Natural killer cell treated with Interleukin-12 subunit alpha and Interleukin-12 subunit beta and Interleukin-15 and Interleukin-18, amount 100 ng/mL, for 72 hours (primary cell): ENCODE measurements at places on chromosomes 16 and 17. TPM values are rescaled to one million over a fixed set of nuclear protein-coding genes. Genes with fewer than 3 reads are reported as not detected.

CENPN gene
- total RNA-seq, result 49.5 TPM

IL32 gene
- total RNA-seq, result 1,235 TPM

SYNGR3 gene
- 43.6 TPM for total RNA-seq

PRR35 gene
- 0.64 TPM for total RNA-seq

GFAP gene
- total RNA-seq, result not detected

KRTAP1-5 gene
- not detected for total RNA-seq

ALDOA gene
- 1,983 TPM for total RNA-seq

KRT39 gene
- not detected for total RNA-seq

ITGAX gene
- total RNA-seq, result 124 TPM

MSL1 gene
- total RNA-seq, result 79.8 TPM

UBFD1 gene
- total RNA-seq, result 87.1 TPM

USP36 gene
- total RNA-seq, result 154 TPM

SLFN13 gene
- total RNA-seq, result 213 TPM

MT1A gene
- 22.4 TPM for total RNA-seq

CCL23 gene
- total RNA-seq, result not detected

- H3K4me3 ChIP-seq, result no peak overlapping the region
- no peaks in the 10 kb centered on the region for H3K4me1 ChIP-seq
- H3K36me3 ChIP-seq, result no peaks in the 10 kb centered on the region
- DNase-seq, result no peak
Measured at GRCh38 chr16:77227745-77228144, 28.5 kb downstream of the SYCE1L start.

GRCh38 chr17:64320613-64321553 is 57.8 kb upstream of the TEX2 start:
- no peaks in the 10 kb centered on the region for H3K36me3 ChIP-seq
- peak; percentile 72 for DNase-seq

- peaks cover 20% of the 10 kb centered on the region for H3K4me1 ChIP-seq
- H3K36me3 ChIP-seq, result no peaks in the 10 kb centered on the region
- H3K27me3 ChIP-seq, result no peaks in the 10 kb centered on the region
- DNase-seq, result no peak
Measured at GRCh38 chr17:57422574-57423164, 166.3 kb downstream of the MSI2 start.

DNA sequence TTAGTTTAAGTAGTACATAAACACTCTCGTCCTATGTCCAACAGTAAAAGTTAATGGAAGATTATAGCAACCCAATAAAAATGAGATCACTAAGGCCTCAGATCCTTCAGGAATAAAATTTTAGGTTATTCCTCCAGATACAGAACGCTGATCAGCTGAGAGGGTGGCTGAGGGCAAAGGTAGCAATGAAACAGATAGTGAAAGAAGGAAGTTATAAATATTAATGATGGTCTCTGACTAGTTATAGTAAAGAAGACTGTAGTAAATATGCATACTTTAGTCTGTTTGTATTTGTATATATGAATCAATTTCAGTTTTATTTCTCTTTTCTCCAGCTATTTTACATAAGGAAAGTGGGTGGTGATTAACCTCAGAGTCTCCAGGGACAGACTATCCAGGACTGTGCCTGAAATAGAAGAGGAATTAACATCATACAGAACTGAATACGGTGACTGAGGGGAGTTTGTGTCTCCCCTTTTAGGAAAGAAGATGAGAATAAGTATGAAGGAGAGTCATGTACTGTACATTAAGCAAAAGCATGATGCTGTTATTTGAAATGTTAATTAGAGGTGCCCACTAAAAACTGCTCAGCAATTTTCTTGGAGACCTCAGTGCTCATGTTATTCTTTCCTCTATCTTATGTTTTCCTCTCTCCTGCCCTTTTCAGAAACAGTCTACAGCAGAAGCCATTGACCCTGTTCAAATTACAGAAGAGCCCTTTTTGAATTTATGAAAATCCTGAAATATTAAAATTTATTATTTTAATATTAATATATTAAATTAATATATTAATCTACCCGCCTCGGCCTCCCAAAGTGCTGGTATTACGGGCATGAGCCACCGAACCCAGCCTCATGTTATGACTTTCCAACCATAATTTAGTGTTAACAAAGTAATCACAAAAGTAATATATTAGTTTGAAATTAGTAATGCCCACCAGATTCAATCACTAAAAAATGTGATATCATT is 36.5 kb upstream of the DHRS7B start:
- no peak overlapping the region for H3K4me3 ChIP-seq
- no peaks in the 10 kb centered on the region for H3K4me1 ChIP-seq
- no peak overlapping the region for H3K27ac ChIP-seq
- H3K27me3 ChIP-seq, result peaks cover 3% of the 10 kb centered on the region

- peaks cover 10% of the 10 kb centered on the region for H3K4me1 ChIP-seq
- no peaks in the 10 kb centered on the region for H3K36me3 ChIP-seq
- DNase-seq, result no peak
- no peaks in the 10 kb centered on the region for H3K27me3 ChIP-seq
Measured at GRCh38 chr16:30060836-30061554, 4.6 kb upstream of the ALDOA start.

DNA sequence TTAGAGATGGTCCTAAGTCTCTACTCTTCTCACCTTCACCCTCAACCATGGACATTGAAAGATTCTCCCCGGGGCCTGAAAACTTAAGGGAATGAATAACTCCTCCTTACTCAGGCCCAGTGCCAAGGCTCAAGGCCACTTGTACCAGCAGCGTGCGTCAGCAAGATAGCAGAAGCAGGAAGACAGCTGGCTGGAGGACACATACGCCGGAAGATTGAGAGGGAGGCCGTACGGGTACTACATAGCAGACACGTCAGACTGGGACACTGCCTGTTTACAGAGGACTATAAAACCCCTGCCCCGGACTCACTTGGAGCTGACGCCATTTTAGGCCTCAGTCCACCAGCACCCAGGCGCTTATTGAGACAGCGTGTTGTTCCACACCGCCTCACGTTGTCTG is 75.8 kb upstream of the MED13 start:
- no peak for DNase-seq
- H3K27ac ChIP-seq, result no peak overlapping the region
- peaks cover 16% of the 10 kb centered on the region for H3K27me3 ChIP-seq
- no peaks in the 10 kb centered on the region for H3K36me3 ChIP-seq
- no peak overlapping the region for H3K4me3 ChIP-seq

DNA sequence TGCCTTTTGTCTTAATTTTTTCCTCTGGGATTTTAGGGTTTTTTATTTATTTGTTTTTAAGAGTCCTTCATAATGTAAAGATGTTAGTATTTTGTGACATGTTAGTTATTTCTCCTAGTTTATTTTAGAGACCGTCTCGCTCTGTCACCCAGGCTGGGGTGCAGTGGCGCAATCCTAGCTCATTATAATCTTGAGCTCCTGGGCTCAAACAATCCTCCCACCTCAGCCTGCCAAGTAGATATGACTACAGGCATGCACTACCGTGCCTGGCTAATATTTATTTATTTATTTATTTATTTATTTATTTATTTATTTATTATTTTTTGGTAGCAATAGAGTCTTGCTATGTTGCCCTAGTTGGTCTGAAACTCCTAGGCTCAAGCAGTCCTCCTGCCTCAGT is 37.4 kb upstream of the ARHGAP17 start:
- no peaks in the 10 kb centered on the region for H3K36me3 ChIP-seq
- peak overlapping the region; percentile 95 for H3K4me3 ChIP-seq

GRCh38 chr17:17055286-17056155 is 13.3 kb downstream of the MPRIP start:
- H3K27me3 ChIP-seq, result no peaks in the 10 kb centered on the region
- DNase-seq, result no peak
- peaks cover 33% of the 10 kb centered on the region for H3K4me1 ChIP-seq
- H3K27ac ChIP-seq, result no peak overlapping the region
- H3K4me3 ChIP-seq, result no peak overlapping the region

DNA sequence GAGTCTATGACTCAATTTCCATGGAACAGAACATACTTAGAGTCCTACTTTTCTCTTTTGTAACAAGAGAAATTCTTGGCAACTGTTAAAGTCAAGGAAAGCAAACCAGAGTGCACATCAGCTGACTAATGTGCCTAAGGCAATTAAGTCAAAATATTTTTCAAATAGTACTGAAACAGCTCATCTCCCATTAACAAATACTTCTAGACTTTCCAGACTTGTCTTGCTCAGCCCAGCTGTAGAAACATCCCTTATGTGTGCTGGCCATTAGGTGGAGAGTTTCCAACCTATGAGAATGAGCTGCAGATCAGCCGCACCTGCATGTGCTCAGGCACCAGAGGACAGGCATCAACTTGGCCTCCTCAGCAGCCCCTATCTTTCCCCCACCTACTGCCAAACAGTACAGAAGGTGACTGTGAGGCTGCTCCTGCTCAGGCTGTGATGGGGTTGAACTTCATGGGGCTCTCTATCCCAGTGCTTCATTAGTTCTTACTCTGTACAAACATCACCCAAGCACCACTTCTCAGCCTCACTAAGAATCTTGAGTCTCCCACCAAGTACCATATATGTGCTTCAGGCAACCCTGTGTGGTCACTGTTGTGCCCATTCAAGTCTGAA is 32.2 kb downstream of the TEX2 start:
- no peaks in the 10 kb centered on the region for H3K4me1 ChIP-seq
- H3K36me3 ChIP-seq, result no peaks in the 10 kb centered on the region
- no peaks in the 10 kb centered on the region for H3K27me3 ChIP-seq
- no peak overlapping the region for H3K27ac ChIP-seq

DNA sequence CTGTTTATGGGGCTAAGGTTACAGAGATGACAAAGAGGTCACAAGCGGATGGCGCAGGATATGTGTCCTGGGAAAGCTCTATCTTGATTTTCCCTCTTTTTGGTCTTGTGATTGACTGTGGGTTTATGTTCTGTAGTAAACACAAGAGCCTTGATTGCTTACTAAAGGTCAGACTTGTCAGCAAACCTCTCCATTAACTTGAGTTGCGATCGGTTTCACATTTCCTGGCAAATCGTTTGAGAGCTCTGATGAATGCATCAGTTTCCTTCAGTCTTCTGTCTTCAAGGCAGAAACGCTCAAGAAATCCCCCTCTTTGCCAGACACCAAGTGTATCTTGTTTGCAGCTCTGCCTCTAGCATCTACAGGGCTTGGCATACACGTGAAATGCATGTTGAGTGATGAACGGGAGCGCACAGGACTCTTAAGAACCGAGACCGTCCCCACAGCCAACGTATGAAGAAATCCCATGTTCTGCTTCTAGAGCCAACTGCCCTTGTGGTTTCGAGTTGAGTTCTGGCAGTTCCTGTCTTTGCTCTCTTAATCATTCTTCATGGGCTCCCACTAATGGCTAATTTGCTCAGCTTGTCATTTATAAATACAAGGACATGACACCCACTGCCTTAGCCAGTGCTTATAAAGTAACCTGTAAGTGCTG is 143.3 kb downstream of the PITPNC1 start:
- no peaks in the 10 kb centered on the region for H3K27me3 ChIP-seq
- H3K4me3 ChIP-seq, result peak overlapping the region; percentile 80
- no peaks in the 10 kb centered on the region for H3K36me3 ChIP-seq
- DNase-seq, result no peak
- peaks cover 42% of the 10 kb centered on the region for H3K4me1 ChIP-seq
